ENCODE measurements at places on chromosomes 7 and 10.

- no peak for DNase-seq
Observed at GRCh38 chr7:50679218-50680007, 103.3 kb downstream of the GRB10 start.

- DNase-seq, result no peak
Observed at GRCh38 chr10:128064970-128065580, 61.1 kb downstream of the MKI67 start.

GRCh38 chr10:5071411-5072198 is 22.6 kb upstream of the AKR1C3 start:
- DNase-seq, result peak; percentile 87

DNA sequence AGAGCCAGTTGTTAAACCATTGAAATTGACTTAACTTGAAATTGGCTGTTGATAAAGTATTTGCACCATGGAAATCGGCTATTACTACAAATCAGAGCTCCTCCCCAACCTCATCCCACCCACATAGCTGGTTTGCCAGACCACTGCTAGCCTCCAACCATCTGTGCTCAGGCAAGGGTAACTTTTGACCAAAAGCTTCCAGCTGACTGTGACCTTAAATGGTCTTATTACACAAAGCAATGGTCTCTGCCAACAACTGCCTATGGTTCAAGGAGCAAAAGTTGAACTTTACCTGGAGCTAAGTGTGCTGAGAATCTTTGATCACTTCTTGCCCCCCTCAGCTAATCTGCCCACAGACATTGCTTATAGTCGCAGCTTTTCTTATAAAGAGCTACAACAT is 48.5 kb upstream of the ADRB1 start:
- DNase-seq, result no peak

DNA sequence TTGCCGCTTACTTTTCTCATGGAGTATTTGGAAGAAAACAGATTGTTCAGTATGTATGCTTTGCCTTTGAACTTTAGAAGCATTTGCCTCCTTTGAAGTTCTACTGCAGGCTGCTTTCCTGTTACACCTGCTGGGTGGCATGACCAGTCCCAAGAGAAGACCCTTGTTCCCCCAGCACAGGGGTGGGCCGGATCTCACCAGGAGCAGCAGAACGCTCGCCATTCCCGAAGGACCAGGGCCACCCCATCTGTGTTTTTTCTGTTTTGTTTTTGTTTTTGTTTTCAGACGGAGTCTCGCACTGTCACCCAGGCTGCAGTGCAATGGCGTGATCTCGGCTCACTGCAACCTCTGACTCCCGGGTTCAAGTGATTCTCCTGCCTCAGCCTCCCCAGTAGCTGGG is 493.6 kb downstream of the PTPRN2 start:
- no peak for DNase-seq

- peak; percentile 47 for DNase-seq
Observed at GRCh38 chr10:89653410-89653869, 8.4 kb upstream of the PANK1 start.

- DNase-seq, result no peak
Observed at GRCh38 chr10:87658858-87659555, 671 bp upstream of the PAPSS2 start.

GRCh38 chr7:102287981-102288278 is 1.3 kb downstream of the SH2B2 start:
- no peak for DNase-seq

DNA sequence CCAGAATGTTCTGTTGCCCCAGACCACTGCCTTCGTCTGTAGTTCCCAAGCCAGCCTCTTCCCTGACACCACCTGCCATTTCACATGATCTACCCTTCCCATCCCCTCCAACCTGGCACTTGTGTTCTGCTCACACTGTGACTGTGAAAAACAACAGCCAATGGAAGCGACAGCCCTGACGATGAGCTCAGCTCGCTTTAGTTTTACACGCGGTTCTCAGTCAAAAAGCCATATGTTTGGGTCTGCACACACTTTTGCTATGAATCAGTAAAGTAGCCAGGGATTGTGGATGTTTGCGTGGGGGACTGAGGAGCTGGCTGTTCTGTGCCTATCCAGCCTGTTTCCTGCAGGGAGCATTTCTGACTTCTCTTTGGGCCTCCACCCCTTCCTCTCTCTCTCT is 282.7 kb downstream of the WDR11 start:
- no peak for DNase-seq

DNA sequence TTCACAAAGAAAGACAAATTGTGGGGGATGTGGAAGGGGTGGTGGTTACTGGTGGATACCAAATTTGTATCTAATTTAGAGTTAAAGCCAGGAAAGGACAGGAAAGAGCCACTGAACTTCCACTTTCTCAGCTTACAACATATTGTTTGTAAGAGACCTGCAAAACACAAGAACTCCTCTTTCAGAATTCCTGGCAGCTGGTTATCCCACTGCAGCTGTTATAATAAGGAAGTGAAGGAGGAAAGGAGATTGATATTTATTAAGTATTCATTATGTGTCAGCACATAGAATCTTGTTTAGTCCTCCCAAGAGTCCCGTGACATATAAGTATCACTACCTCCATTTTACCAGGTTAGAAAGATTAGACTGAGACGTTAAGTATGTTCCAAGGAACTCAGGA is 481.7 kb downstream of the PHTF2 start:
- no peak for DNase-seq

GRCh38 chr7:3235322-3235721 is 65.7 kb upstream of the SDK1 start:
- no peak for DNase-seq

- peak; percentile 13 for DNase-seq
Observed at GRCh38 chr10:32795598-32796183, 162.3 kb downstream of the ITGB1 start.

GRCh38 chr10:79052291-79053080 is 16.3 kb upstream of the ZMIZ1 start:
- DNase-seq, result no peak

- DNase-seq, result peak; percentile 33
Observed at GRCh38 chr7:98329791-98330373, 48.4 kb downstream of the BRI3 start.

- no peak for DNase-seq
Observed at GRCh38 chr7:107884066-107884818, 6.7 kb upstream of the DLD start.

GRCh38 chr7:92987538-92987937 is 130.2 kb downstream of the SAMD9 start:
- DNase-seq, result no peak

GRCh38 chr10:12412666-12413368 is 63.5 kb downstream of the CAMK1D start:
- no peak for DNase-seq

Measured in fibroblast of skin of left quadriceps (primary cell).